ENCODE measurements at places on chromosomes 16 and 17. TPM values are rescaled to one million over a fixed set of nuclear protein-coding genes. Genes with fewer than 3 reads are reported as not detected.

ITGAL gene
- 458 TPM for total RNA-seq

- peak; percentile 70 for DNase-seq
These were observed 64.2 kb downstream of the SPECC1 start for GRCh38 chr17:20073055-20073979.

ZMYND15 gene
- total RNA-seq: not detected

APOH gene
- not detected for total RNA-seq

- no peak for DNase-seq
These were observed 90.1 kb downstream of the TMEM132E start for GRCh38 chr17:34669511-34669910.

- DNase-seq: no peak
These were observed 128.4 kb upstream of the TNRC6C start for GRCh38 chr17:77829843-77830799.

GRCh38 chr16:60771138-60771537, 1265.1 kb downstream of the CDH8 start:
- DNase-seq: no peak
